Urinary bladder (tissue), 4 donors: ENCODE measurements at places on chromosomes 6 and 20.

DNA sequence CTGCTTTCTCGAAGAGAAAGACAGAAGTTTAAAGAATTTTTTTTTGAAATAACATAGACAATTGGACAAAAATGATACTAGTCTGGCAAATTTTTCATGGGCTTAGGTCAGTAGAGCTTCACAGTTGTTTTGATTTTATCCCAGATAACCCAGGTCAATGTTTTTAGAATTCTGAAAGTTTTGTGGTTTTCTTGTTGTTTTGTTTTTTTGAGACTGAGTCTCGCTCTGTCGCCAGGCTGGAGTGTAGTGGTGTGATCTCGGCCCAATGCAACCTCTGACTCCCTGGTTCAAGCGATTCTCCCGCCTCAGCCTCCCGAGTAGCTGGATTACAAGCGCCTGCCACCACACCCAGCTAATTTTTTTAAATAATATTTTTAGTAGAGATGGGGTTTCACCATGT lies 22.8 kb downstream of the KIF13A start:
- DNase-seq: no peak

DNA sequence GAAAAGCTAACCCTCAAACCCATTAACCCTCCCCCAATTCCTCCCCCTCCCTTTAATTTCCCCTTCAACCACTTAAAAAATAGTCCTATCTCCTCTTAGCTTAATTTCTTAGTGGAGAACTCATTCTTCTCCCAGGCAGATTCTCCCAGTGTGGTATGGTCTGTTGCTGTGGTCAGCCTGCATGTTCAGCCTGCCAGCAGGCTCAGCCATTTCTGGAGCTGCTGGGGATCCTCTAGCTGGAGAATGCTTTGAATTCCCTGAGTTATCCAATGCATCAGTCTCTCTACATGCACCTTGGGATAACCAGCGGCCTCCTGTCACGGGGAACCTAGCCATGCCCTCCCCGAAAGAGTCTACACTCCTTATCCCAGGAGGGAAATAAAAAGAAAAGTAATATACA lies 375.4 kb upstream of the RSPO3 start:
- DNase-seq: no peak

DNA sequence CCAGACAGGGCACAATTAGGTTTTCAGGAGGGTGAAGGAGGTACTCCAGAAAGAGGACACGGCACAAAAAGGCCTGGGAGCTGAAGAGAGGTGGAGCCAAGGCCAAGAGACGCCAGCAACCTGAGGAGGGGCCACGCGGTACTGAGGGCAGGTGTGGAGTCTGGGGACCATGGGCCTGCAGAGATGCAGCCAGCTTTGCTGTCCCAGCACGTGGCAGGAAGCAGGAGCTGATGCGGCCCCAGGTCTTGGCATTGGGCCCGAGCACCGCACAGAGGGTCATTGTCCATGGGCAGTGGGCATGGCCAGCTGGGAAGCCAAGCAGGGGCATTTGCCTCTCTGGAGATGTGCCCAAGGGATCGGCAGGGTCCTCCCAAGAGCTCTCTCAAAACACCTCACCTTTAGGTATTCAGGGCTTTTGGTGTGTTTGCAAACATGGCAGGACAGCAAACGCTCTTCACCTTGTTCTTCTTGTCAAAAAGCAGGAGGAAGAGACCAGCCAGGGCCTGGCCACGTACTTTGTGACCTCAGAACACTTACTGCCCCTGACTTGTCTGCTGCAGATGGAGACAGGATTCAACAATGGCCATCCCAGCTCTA lies 1.4 kb upstream of the BPIFB1 start:
- DNase-seq: no peak

DNA sequence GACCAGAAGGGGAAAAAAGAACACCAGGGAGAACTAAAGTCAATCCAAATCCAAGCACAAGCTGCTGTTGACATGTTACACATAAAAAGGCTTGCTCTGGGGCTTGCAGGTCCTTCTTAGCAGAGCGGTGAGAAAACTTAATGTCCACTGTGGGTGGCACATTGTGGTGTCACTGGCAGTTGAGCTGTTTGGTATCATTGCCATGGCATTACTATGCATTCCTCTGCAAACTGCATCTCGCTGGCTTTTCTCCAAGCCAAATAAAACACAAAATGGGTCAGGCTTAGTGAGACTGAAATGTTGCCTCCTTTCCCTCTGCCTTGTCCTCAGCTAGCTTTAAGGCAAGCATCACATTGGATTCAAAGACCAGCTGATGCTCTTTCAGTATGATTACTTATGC lies 40.9 kb downstream of the LY86 start:
- DNase-seq: no peak

- DNase-seq: no peak
Observed at GRCh38 chr20:61758564-61759200, 307.0 kb downstream of the TAF4 start.

DNA sequence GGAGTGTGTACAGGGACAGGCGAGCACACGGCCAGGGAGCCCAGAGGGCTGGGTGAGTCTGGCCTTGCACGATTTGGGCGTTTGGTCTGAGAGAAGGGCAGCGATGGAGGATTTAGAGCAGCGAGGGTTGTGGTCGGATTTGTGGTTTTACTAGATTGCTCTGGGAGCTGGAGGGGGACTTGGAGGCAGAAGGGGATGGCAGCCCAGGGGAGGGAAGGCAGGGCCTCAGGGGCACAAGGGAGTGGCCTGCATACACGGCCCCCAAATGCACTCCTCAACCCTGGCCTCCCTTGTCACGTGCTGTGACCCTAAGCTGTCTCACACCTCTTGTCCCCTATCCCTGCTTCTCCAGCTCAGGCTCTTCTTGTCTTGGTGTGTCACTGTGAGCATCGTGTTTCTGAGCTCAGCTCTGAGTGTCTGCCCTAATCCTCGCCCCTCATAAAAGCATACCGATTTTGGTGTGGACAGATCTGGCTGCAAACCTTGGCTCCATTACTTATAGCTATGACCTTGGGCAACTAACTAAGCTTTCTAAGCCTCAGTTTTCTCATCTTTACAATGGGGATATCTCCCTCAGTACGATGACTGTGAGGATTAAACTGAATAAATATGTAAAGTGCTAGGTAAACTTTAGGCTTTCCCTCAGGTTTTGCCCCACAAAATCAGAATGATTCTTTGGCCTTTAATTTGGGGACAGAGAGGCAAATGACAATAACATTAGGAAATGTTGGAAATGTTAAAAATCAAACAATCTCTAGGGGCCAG lies 120.1 kb upstream of the ARMC2 start:
- DNase-seq: no peak

DNA sequence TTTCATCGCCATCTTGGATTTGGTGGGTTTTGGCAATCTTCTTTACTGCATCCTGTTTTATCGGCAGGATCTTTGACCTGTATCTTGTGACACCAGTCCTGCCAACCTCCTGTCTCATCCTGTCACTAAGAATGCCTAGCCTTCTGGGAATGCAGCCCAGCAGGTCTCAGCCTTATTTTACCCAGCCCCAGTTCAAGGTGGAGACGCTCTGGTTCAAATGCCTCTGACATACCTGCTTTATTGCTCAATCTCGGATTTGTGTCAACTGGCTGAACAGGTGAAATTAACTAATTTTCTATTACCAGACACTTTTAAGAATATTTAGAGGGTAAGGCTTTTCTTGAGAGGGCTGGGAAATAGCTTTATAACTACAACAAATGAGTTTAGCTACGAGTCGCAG lies 102.5 kb downstream of the SASH1 start:
- no peak for DNase-seq

GRCh38 chr6:168607272-168608112 lies 166.5 kb downstream of the SMOC2 start:
- DNase-seq: no peak

DNA sequence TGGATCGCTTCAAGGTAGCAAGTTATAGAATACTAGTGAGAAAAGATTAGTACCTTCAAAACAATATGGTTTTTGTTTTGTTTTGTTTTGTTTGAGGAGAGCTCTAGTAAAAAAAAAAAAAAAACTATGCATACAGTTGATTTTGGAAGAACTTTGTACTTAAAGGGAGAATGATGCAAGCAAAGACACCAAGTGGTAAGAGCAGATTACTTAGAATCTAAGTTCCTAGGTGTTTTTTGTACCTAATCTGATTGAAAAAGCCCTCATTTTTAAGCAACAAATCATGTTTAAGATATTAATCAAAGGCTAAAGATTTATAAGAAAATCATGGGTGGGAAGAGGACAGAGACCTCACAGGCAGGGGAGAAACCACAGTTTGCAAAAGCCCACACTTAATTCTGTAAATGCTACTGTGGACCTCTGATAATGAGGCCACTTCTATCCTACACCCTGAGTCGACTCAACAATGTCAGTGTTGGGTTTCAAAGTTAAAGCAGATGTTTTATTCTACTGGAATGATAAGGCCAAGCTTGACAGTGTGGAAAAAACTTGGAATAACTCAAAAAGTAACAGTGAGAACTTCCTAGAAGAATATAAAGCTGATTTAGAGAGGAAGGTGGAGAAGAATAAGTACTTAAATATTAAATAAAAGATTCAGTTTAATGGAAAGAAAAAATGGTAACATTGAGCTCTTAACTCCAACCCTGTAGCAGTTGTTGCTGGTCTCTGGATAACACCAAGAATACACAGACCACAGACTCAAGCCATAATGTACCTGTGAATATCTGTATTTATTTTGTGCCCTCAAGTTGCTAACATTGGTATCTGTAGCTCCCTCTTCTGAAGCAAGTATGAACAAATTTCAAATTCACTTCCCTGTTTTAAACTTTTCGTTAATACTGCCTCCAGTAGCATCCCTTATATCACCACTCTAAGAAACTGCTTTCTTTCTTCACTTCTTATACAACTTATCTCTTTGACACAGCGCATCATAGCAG lies 1047.8 kb downstream of the EPHA7 start:
- no peak for DNase-seq

DNA sequence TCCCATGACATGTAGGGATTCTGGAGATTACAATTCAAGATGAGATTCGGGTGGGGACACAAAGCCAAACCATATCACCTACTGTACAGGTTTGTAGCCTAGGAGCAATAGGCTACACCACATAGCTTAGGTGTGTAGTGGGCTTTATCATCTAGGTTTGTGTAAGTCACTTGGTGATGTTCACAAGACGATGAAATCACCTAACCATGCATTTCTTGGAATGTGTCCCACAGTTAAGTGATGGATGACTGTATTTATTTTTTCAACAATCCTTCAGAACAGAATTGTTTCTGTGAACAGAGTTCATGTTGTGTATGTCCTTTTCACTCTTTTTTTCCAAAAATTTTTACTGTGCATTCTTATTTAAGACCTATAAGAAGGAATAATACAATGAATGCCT lies 76.1 kb downstream of the DTD1 start:
- DNase-seq: no peak
